ENCODE measurements at places on chromosomes 3 and 15. TPM values are rescaled to one million over a fixed set of nuclear protein-coding genes. Genes with fewer than 3 reads are reported as not detected.

Gene GPR171
- total RNA-seq = not detected

GRCh38 chr3:157226173-157226847, 66.4 kb upstream of the CCNL1 start:
- DNase-seq = no peak
- no peaks in the 10 kb centered on the region for H3K36me3 ChIP-seq
- H3K4me1 ChIP-seq = no peaks in the 10 kb centered on the region
- H3K27me3 ChIP-seq = no peaks in the 10 kb centered on the region

GRCh38 chr3:194687638-194688199, 2.0 kb downstream of the FAM43A start:
- peaks cover 12% of the 10 kb centered on the region for H3K27me3 ChIP-seq
- peak overlapping the region; percentile 100 for H3K4me3 ChIP-seq
- peaks cover 39% of the 10 kb centered on the region for H3K4me1 ChIP-seq
- DNase-seq = peak; percentile 83
- peak overlapping the region; percentile 90 for H3K27ac ChIP-seq

DNA sequence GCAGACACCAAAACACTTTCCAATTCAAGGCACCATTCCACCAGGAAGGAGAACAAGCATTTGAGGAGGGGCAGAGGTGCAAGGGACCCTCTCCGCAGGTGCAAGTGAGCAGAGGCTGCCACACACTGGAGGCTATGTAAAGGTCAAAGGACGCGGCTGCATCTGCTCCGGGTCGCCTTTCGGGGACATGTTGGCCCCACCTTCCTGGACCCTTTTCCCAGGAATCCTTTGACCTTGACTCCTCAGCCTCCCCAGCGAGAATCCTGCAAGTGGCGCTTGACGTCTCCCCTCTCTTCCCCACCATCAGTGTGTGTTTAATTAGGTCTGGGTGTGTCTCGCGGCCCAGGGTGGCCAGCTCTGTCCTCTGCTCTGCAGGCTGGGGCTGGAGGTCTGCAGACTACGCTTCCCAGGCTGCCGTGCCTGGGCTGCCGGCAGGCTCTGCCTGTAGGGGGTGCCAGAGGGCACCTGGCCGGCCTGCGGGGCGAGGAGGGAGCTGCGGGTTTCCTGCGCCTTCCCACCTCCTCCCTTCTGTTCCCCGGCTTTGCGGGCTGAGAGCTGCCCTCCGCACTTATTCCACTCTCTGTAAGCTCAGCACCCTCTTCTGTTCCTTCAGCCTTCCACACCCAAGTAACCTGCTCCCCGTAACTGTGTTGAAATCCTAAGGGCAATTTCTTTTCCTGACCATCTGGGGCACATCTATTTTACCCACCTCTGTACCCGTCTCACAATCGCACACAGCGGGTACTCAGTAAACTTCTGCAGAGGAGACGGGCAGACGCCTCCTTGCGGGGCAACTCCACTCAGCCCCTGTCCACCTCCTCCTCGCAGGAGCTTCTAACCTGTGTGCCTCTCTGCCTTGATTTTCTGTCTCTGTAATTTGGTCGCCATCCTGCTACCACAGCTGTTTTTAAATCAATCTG, 129.8 kb downstream of the NSMCE3 start:
- H3K27ac ChIP-seq = peak overlapping the region; percentile 33
- peak; percentile 82 for DNase-seq
- H3K4me1 ChIP-seq = peaks cover 13% of the 10 kb centered on the region

Gene C3orf52
- 1.4 TPM for total RNA-seq

DNA sequence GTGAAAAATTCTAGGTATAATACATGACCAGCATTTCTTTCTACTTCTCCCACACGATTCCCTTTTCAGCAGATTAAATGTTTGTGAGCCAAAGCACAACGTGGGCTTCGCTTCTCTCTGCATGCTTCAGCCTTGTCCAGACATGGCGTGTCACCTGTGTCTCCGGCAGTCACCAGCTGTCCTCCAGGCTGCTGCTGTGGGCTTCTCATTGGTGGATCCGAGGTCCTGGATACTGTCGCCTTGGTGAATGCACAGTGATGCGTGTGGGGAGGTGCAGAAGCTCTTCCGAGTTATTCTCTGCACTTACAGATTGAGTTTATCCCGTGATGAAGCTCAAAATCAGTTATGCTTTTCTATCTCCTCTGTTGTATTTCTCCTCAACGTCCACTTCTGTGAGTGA, 23.0 kb upstream of the GOLGA8J start:
- H3K27me3 ChIP-seq = peaks cover 3% of the 10 kb centered on the region
- no peaks in the 10 kb centered on the region for H3K36me3 ChIP-seq
- no peak for DNase-seq
- H3K4me3 ChIP-seq = no peak overlapping the region

Gene MCTP2
- 0.44 TPM for total RNA-seq

Gene OR4F15
- not detected for total RNA-seq

Gene ZNF80
- total RNA-seq = not detected

Gene TMEM108
- 9.0 TPM for total RNA-seq

GRCh38 chr15:79004336-79004735, 59.5 kb upstream of the CTSH start:
- H3K4me3 ChIP-seq = no peak overlapping the region
- no peaks in the 10 kb centered on the region for H3K27me3 ChIP-seq
- DNase-seq = no peak
- no peaks in the 10 kb centered on the region for H3K36me3 ChIP-seq
- H3K4me1 ChIP-seq = peaks cover 4% of the 10 kb centered on the region

Gene CPLX3
- total RNA-seq = 0.32 TPM

DNA sequence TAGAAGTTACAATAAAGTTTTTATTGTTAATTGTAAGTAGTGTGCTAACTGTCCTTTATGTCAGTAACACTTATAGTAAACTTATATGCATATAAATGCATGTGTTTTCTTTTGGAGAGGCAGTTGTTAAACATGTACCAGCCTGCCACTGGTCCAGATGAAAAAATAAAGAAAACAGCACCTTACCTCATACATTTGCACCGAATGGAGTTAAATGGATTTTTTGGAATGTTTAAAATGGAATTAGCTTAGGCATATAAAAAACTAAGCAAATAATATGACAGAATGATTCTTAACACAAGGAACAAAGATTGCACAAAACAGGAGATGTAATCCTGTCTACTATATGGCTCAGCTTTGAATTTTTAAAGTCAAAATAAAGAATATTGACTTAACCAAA, 50.2 kb upstream of the ALDH1A3 start:
- peaks cover 29% of the 10 kb centered on the region for H3K4me1 ChIP-seq
- no peak for DNase-seq
- H3K27me3 ChIP-seq = no peaks in the 10 kb centered on the region
- peaks cover 4% of the 10 kb centered on the region for H3K36me3 ChIP-seq
- H3K27ac ChIP-seq = no peak overlapping the region

- no peak for DNase-seq
- H3K4me1 ChIP-seq = no peaks in the 10 kb centered on the region
- peaks cover 17% of the 10 kb centered on the region for H3K36me3 ChIP-seq
- H3K27me3 ChIP-seq = peaks cover 1% of the 10 kb centered on the region
Measured at GRCh38 chr15:68862415-68862814, 41.7 kb upstream of the ANP32A start.

Gene GABPB1
- 23.9 TPM for total RNA-seq

DNA sequence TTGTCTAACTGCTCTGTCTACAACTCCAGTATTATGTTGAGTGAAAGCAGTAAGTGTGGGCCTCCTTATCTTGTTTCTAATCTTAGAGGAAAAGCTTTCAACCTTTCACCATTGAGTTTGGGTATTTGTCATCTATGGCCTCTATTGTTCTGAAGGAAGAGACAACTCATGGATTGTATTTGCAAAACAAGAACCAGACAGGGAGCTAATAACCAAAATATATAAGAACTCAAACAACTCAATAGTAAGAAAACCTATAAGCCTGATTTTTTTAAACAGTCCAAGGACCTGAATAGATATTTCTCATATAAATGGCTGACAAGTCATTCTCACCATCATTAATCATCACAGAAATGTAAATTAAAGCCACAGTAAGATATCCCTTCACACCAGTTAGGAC, 113.0 kb downstream of the TAFA4 start:
- no peaks in the 10 kb centered on the region for H3K36me3 ChIP-seq
- no peaks in the 10 kb centered on the region for H3K27me3 ChIP-seq
- no peak overlapping the region for H3K4me3 ChIP-seq
- no peaks in the 10 kb centered on the region for H3K4me1 ChIP-seq
- DNase-seq = no peak
- no peak overlapping the region for H3K27ac ChIP-seq
